ENCODE measurements at places on chromosomes 12 and 14.
A peak's percentile ranks its signal among the peaks of the same experiment; 100 is the strongest.

DNA sequence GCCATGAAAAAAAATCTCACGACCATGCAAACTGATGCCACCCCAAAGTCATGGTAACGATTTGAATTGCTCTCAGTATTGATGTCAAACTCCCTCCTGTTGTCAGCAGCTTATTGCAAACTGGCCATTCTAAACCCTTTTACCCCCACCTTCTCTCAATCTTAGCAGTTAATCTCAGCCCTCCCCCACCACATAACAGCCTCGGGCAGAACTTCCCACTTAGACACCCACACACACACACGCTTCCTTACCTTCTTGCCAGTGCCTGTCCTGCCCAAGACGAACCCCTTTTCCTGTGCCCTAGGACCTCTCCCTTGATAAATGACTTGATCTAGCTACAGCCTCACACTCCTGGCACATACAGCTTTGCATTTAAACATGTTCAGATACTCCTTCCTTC, 56.6 kb downstream of the GPATCH2L start:
- no peak for DNase-seq

DNA sequence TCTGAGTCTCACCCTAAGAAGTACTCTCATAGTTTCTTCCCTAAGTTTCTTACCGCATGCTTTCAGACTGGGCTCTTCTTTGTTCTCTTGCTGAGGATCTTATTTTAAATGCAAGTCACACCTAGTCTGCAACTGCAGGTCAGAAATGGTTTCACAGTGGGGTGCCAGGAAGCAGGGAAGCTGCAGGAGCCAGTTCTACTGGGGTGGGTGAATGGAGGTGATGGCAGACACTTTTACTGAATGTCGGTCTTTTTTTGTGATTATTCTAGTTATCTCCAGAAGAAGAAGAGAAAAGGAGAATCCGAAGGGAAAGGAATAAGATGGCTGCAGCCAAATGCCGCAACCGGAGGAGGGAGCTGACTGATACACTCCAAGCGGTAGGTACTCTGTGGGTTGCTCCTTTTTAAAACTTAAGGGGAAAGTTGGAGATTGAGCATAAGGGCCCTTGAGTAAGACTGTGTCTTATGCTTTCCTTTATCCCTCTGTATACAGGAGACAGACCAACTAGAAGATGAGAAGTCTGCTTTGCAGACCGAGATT, 1.7 kb downstream of the FOS start:
- DNase-seq, result no peak

DNA sequence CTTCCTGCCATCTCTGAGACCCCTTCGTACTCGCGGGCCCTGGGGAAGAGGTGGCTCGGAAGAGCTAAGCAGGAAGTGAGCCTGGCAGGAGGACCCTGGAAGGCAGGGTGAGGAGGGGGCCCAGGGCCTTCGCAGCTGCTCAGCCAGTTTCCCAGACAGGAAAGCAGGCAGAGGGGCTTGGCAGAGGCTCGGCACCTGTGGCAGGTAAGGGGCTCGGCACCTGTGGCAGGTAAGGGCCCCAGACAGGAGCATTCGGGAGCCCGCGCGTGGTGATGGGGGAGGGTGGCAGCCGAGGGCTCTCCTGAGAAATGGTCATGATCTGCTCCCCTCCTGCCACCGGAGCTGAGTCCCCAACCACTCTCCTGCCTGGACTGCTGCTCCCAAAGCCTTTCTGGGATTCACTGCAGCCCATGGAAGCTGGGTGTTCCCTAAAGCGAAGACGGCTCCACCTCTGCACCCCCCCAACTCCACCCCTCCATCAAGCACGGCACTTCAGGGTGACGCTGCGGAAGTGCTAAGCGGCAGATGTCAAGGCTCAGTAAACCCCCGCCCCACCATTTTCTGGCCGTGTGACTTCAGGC, 63.2 kb downstream of the PRIMA1 start:
- DNase-seq, result no peak

GRCh38 chr12:81332054-81332453, 254.2 kb downstream of the ACSS3 start:
- no peak for DNase-seq

GRCh38 chr12:42957136-42957535, 367.6 kb upstream of the PRICKLE1 start:
- no peak for DNase-seq

GRCh38 chr12:81617915-81618314, 141.2 kb downstream of the PPFIA2 start:
- no peak for DNase-seq

DNA sequence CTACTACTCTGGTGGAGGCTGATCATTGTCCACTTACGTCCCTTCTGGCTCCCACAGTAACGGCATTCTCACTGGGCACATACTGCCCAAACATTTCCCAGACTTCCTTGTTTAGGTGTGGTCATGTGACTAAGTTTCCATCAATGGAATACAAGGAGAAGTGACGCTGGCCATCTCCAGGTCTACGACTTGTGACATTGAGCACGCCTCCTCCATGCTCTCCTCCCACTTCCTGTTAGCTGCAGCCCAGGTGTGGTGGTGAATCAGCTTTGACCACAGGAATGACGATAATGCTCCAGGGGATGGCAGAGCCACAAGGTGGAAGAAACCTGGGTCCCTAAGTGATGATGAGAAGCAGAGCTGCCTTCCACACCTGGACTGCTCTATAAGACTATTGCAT, 6.0 kb upstream of the SLC24A4 start:
- DNase-seq, result no peak

DNA sequence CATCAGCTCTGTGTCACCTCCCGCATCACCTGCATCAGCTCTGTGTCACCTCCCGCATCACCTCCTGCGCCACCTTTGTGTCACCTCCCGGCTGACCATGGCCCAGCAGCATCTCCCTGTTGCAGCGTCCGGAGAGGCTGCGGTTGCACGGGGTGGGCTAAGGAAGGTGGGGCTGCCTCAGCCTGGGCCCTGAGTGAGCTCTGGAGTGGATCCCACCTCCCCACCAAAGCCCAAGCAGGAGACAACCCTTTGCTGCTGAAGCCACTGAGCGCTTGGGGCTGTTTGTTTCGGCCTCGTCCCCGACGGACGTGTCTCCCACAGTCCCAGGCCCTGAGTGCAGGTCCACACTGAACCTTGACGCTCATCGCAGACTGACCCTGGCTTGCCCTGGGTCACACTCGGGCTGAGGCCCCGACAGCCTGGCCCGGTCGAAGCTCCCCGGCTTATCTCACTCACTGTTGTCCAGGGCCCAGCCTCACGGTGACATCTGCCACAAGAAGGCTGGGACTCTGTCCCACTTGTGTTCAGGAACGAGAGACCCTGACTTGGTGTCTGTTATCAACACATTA, 12.2 kb downstream of the TMEM121 start:
- no peak for DNase-seq

DNA sequence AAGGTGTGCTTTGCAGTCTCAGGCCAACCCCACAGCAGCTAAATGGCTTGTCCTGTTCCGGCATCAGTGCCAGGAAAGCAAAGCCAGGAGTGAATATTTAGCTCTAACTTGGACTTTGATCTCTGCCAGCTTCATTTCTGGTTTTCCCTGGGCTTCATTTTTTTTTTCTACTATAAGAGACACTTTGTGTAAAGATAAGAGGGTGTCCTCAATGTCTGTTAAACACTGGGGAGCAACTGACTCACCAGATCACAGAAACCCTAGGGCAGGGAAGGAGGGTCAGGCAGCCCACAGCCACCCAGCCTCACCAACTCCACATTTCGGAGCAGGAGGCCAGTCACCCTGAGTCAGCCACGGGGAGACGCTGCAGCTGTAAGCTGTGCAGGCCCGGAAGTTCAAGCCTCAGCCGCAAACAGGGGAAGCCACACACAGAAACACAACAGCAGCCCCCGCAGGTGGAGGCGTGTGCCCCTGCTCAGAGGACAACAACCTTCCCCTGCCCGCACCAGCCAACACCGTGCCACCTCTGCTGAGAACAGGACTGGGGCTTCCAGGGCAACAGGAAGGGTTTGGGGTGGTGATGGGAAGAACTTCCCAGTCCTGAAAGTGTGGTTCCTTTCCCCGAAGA, 6.3 kb downstream of the TNFRSF1A start:
- DNase-seq, result peak; percentile 86

GRCh38 chr14:52711666-52712065, 4.7 kb downstream of the PSMC6 start:
- no peak for DNase-seq

DNA sequence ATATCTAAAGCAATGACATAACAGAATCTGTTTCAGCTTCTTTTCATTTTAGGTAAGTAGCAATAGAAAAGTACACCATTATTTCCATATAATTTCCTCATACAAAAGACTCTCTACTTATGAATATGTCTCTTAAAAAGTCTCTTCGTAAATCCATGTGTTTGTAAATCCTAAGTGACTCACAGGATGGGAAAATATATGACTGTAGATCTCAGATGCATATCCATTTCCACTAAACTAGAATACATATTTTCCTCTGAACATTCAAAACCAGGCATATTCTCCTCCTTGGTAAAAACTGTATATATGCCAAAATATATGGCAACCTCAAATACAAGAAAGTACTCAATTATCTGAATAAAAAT, 93.6 kb downstream of the TXNDC16 start:
- DNase-seq, result no peak

- DNase-seq, result no peak
Observed at GRCh38 chr12:83149987-83150386, 463.3 kb downstream of the TMTC2 start.

- no peak for DNase-seq
Observed at GRCh38 chr12:54859502-54859901, 5.2 kb downstream of the MUCL1 start.

DNA sequence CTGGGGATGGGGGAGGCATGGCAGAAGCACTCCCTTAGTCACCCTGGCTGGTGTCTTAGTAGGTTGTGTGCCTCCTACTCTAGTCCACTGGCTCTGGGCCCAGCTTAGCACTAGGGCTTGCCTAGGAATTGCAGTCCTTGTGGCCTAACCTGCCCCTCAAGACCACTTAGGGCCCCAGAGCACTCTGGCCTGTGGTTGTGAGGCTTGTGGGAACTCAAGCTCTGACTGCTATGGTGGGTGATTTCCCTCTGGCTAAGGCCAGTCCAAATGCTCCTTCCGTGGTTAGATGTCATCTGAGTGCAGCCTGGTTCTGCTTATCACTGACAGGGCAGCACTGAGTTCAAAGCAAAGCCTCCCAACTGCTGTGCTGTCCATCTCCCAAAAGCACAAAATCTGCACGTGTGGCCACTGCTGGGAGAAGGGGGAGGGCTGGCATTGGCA, 20.2 kb downstream of the FGD4 start:
- DNase-seq, result no peak

GRCh38 chr14:36646664-36647416, 14.8 kb upstream of the PAX9 start:
- no peak for DNase-seq

DNA sequence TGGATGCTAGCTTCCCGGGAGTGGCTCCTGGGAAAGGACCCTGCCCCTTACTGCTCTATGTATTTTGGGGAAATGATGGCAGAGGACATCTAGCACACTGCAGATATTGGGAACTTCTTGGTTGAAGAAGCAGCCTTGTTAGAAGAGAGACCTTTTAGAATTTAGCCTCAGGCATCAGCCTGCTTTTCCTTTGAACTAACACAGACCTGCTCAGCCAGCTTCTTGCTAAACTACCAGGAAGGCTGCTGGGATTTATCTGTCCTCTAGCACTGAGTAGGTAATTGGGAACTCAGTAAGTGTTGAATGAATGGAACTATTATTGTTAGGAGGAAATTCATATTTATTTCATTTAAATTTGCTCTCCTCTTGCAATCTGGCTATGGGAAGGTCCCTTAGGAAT, 77.3 kb downstream of the DRAM1 start:
- no peak for DNase-seq

Measured in kidney capillary endothelial cell (primary cell).